BJ (cell line): ENCODE measurements at places on chromosomes 12 and 14. TPM values are rescaled to one million over a fixed set of nuclear protein-coding genes. Genes with fewer than 3 reads are reported as not detected.

DNA sequence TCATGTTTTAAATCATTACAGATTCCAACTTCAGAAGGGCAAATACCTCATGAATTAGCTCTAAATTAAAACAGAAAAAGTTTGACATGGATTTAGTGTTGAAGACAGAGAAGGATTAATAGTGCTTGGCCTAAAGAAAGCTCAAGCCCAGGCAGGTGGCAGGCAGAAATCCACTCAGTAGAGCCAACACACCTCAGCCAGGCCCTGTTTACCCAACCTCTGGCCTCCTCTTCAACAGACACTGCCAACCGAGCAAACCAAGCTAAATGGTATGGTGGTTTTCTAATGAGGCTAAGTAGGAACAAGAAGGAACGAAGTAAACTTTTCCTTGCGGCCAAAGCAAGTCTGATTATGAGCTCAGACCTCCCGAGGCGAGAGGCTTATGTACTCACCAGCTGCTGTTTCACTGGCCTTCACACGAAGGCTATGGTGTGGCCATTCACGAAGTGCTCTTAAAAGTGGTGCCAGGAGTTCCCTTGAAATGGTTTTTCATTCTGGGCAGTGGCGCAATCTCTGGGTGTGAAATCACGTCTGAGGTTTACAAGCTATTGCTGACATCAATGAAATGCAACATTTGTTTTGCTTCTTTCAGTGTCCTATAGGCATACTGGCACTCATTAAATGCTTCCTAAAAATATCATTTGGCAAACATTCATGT lies 124.1 kb upstream of the LGR5 start:
- no peak for DNase-seq

TAS2R8 gene
- not detected in 2 replicates for polyA plus RNA-seq

- DNase-seq = no peak
Observed at GRCh38 chr12:30111719-30112118, 328.0 kb upstream of the TMTC1 start.

DNA sequence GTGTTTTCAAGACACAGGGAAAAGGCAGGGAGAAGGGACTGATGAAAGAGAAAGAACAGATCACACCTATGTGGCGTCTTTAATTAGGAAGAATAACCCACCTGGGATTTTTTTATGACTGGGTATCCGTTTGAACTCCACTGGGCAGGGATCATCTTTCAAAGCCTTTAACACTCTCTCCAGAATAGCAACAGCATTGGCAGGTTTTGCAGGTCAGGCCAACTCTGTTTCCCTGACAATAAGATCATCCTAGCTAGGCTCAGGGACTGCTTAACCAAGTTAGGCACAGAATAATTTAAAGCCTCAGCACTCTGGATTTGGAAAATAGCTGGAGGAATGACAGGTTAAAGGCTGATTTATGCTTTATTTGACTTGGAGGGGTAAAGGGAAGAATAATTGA lies 117.6 kb downstream of the SUDS3 start:
- DNase-seq = no peak

ASB2 gene
- polyA plus RNA-seq = 0.06 TPM in 2 replicates

DNA sequence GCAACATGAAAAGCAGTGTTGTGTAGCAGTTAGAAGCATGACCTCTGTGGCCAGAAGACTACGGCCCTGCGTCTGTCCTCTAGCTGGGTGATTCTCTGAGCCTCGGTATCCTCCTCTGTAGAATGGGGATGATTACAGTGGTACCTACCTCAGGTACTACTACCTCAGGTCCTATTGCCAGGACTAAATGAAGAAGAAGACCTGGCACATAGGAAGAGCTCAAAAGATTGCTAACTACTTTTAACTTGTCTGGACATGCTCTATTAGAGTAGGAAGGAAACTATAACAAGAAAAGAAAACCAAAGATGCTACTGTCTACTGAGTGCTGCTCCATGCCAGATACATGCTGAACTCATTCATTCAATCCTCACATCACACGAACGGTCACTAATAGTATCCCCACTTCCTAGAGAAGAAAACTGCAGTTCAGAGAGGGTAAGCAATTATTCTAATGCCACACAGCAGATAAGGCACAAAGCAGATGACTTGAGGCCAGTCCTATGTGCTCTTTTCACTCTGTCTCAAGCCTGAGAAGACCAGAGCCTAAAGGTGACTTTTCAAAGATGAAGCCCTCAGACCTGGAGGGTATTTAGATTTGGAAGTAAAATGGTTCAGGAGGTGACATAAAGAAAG lies 108.1 kb upstream of the HIF1A start:
- no peak for DNase-seq

GRCh38 chr12:31645924-31646323 lies 13.6 kb upstream of the ETFBKMT start:
- DNase-seq = no peak

GRCh38 chr12:3273409-3273853 lies 196.3 kb downstream of the TSPAN9 start:
- no peak for DNase-seq

ESPL1 gene
- 3.0 and 7.3 TPM in 2 replicates for polyA plus RNA-seq

GLI1 gene
- 5.9 and 9.0 TPM in 2 replicates for polyA plus RNA-seq

- no peak for DNase-seq
Observed at GRCh38 chr12:108962256-108962655, 58.6 kb downstream of the SVOP start.

- DNase-seq = no peak
Observed at GRCh38 chr12:127538316-127538715, 728.7 kb upstream of the TMEM132C start.

DNA sequence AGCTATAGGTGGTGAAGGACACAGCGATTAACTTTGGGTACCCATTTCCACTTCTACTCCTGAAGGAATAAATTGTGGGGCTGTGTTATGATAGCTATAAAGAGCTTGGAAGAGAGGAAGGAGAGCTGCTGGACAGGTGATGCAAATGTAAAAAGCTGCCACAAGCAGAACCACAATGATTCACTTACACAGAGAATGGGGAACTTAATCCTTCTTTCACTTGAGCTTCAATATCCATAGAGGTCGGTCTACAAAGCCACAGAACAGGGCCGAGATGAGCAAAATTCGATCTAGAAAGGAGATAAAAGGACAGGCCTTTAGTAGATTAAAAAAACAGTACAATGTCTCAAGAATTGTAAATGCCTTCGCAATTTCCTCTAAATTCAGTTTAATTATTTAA lies 831.1 kb downstream of the LRFN5 start:
- no peak for DNase-seq

MYF5 gene
- not detected in 2 replicates for polyA plus RNA-seq
